ENCODE measurements at places on chromosomes 2 and 18. TPM values are rescaled to one million over a fixed set of nuclear protein-coding genes. Genes with fewer than 3 reads are reported as not detected.

DNA sequence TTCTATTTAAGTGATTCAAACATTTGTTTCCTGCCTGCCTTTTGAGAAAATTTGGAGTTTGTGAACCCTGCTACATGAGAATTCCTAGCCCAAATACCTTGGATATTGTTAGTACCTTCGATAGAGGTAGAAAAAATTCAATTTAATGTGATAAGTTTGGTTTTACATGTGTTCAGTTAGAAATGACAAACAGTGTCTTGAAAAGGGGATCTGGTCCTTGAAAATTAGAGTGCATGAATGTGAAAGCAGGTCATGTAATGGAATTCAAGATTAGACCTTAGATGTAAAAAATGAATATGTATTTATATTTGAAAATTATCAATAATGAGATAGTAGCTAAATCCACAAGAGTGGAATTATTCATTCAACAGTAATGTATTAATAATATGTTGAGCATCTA, 70.5 kb downstream of the PIK3C3 start:
- no peak for DNase-seq

- DNase-seq = no peak
Measured at GRCh38 chr2:236928380-236929037, 157.2 kb upstream of the COPS8 start.

NEDD4L gene
- total RNA-seq = 67.4 TPM

CXCR1 gene
- total RNA-seq = 0.69 TPM

G6PC2 gene
- total RNA-seq = not detected

CPLX4 gene
- not detected for total RNA-seq

GRCh38 chr2:36967236-36967876, 1.0 kb upstream of the STRN start:
- no peak for DNase-seq

PSMD1 gene
- 73.4 TPM for total RNA-seq

KIF5C gene
- 0.52 TPM for total RNA-seq

STON1 gene
- 6.7 TPM for total RNA-seq

RAB1A gene
- 121 TPM for total RNA-seq

EVX2 gene
- total RNA-seq = not detected

DNA sequence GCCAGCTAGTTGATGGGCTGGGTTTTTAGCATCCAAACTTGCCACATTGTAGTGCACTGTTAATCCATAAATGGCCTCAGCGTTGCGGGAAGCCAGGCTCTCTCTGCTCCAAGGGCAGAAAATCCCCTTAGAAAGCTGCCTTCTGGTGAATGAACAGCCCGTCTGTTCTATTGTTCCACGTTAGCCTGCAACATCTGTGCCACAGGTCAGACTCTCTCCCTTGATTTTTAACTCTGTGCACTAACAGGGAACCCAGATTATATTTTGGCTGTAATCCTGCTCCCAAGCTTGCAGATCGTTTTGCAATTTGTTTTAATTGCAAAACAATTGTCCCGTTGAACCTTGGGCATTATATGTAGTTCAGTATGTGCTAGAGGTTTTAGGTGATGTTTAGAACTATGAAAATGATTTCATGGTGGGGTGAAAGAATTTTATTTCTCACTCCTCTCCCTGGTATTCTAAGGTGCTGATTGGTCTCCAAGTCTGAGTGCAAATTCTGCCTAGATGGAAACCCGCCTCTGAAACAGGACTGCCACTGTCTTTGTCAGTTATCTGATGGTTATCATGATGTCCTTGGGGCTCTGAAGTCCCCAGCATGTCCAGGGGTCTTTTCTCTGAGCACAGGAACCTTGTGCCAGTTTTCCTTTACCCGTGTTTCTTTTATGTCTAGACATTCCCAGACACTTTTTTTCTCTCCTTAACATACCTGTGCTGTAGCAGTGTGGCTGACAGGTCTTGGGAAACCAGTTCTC, 106.6 kb downstream of the MAP4K4 start:
- DNase-seq = no peak

BZW1 gene
- total RNA-seq = 71.2 TPM

- DNase-seq = no peak
Measured at GRCh38 chr2:176082525-176082823, 1.3 kb downstream of the EVX2 start.

DNA sequence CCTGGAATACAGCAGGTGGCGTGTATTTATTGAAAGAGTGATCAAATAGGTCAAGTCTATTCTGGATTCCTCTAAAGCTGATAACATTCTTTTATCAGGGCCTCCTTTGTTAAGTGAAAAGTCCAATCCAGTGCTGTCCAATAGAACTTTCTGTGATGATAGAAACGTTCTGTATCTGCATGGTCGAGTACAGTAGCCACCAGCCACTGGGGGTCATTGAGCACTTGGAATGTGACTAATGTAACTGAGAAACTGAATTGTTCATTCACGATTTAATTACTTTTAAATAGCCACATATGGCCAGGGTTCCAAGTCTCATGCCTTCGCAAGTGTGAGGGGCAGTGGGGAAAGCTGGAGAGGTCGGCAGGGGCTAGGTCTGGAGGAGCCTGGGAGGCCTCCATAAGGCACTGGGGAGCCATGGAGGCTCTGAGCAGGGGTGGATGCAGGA, 20.5 kb downstream of the SH2D6 start:
- DNase-seq = no peak

- DNase-seq = no peak
Measured at GRCh38 chr2:109182426-109182825, 53.4 kb downstream of the SH3RF3 start.

DNA sequence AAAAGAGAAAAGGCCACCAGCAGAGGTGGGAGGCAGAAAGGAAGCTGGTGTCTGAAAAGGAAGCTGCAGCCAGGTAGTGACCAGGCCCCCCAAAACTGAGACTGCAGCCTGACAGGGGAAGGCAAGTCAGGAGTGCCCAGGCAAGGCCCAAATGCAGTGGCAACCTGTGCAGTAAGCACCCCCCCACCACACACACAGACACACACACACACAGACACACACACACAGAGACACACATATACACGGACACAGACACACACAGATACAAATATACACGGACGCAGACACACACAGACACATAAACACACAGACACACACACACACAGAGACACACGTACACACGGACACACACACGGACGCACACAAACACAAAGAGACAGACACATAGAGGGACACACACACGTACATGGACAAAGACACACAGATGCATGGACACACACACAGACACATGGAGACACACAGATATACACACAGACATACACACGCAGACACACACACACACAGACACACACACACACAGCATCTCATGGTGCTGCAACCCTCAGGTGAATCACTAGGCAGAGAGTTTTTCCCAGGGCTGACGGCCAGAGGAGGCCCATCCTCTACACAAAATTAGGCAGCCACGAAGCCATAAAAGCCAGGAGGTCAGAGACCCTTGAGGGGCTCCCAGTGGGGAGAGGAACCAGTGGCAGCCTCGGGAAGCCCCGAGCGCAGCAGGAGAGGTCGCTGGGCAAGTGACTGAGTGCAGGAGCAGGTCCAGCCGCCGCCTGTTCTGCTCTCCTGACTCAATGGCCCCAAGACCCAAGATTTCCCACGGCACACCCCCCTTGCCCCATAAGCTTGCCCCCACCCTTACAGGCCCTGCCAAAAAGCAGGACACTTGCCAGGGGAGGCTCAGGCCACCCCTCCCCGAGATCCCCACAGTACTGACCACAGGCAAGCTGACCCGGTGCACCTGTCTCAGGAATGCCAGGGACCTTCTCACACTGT, 6.3 kb downstream of the SDC1 start:
- DNase-seq = no peak

SPC25 gene
- 0.55 TPM for total RNA-seq

- no peak for DNase-seq
Measured at GRCh38 chr2:128436479-128437203, 118.0 kb upstream of the HS6ST1 start.

SERPINB12 gene
- not detected for total RNA-seq

GRCh38 chr2:197705912-197706838, 1.0 kb downstream of the MARS2 start:
- peak; percentile 43 for DNase-seq

DNA sequence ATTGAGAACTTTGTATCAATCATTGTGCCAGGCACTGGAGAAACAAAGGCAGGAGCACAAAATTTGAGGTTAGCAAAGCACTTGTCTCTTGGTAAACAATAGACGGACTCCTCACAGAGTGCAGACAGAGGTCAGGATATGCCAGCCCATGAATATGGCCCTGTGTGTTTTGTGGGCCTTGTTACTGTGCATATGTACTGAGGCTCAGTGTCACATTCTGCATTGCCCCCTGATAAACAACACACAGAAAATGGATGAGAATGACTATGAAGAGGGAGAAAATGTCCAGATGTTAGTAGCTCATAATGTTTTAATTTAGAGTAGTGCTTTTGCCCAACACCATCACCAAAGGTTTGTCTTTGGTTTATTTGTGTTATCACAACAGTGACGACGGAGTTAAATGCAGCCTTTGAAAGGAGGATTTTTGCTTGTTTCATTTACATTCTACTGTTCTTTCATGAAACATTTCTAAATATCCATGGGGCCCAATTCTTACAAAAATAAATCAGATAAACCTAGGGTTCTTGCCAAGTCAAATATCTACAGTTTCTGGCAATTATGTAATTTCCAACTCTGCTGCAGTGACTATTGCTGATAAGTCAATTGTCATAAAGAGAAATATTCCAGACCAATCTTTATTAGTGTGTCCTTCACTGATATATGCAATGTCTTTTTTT, 14.6 kb upstream of the NT5C1B start:
- no peak for DNase-seq

DNA sequence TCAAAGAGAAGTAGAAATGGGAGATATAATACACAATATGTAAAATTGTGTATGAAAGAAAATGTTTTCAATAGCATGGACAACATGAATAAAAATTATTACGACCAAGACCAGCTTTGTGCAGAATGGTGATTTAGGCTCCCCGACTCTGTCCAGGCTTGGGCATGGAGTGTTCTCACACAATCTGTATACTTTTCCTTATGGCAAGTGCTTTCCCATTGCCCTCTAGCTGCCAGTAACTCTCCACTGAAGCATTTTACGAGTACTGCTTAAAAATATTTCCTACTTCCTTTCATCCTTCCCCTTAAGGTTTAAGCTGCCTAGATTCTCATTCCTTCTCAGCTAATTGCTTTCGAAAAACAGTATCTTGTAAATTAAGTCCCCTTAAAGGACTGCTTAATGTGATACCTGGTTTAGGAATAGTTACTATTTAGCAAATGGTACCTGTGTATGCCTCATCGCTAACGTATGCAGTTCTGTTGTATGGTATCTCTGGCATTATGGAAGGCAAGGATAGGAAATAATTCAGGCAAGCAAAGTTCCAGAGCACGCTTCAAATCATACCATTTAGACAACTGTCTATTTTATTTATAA, 714.6 kb downstream of the ERBB4 start:
- DNase-seq = no peak

DNA sequence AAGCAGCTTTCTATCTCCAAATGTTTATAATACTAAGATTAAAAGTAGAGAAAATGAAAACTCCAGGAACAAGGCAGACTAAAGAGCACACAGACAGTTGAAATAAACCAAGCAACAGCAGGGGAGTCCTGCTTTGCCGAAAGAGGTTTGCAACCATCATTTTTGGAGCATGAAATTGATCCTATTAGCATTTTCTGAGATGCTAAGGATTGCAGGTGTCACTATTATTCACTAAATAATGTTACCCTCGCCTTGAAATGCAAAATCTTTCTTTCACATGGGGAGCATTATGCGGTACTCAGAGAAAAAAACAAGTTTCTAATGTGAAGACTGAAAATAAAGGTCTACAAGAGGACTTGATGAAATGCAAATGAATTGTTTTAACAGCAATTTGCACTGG, 81.7 kb upstream of the DNAJC10 start:
- DNase-seq = no peak

- DNase-seq = no peak
Measured at GRCh38 chr2:212994976-212995375, 156.4 kb downstream of the IKZF2 start.

DNA sequence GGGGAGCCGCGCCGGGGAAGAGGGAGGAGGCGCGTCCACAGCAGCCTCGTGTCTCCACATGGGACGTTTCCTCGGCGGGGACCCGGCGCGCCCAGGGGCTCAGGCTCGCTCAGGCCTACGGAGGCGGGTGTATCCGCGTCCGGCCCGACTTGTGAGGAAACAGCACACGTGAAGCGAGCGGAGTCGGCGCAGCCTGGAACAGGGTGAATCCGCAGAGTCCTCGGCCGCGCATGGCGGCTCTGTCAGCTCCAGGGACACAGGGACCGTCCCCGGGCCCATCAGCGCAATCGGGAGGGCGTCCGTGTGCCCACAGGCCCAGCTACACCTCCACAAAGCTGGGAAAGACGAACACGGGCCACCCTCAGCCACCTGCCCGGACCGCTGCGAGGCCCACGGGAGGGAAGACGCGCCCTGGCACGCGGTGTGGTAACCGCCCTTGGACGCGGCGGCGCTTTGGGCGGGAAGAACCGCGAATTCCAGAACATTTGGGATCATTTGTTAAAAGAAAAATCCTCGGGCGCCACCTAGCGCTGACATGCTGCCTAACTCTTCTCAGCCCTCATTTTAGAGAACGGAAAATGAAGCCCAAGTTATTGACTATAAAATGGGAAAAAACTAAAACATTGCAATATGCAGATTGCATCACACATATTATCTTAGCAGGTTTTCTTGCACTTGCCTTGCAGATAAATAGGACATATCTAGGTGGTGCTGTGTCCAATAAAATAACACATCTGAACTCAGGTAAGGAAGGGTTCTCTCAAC, 40.4 kb downstream of the TMEM18 start:
- DNase-seq = peak; percentile 83

GRCh38 chr2:59779571-59779970, 773.9 kb downstream of the BCL11A start:
- no peak for DNase-seq

DNA sequence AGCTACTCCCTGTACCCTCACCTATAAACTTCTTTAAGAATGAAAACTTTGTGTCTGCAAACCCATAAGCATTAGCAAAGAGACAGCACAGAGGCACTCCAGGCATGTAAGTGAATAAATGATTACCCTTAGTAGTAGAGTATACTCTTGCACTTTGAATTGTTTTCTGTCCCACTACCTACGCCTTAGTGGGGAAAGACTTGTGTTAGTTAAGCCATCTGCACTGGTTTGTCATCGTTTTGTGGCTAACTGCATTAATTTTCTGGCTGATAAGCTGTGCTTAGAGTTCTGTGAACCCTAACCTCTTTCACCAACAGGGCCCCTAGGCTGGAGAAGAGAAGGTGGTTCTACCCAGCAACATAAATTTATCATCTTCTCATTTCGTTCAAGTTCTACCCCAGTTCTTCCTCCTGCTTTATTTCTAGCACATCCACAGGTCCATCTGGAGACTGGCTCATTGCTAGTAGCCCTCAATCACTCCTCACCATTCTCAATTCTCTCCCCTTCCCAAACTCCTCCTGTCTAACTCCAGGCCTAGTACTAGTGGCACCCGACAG, 710 bp downstream of the LMAN2L start:
- DNase-seq = no peak

DNA sequence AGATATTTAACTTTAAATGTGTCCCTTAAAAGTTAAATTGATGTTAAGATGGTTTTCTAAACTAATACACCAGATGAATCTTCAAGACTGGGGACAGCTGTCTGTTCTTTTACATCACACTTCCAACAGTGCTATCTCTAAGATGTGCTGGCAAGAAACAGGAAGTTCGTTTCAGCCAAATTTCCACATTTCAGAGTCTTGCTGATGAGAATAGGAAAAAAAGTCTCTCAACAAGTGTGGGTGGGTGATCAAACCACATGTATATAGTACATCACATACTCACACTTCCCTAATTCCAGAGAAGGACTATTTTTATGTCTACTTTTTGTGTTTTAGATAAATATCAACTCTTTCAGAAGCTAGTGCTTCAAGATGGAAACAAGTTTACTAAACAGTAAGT, 1712.8 kb upstream of the TMEFF2 start:
- DNase-seq = no peak
